ENCODE measurements at places on chromosomes 12 and 14.

GRCh38 chr12:42735861-42736361 is 146.4 kb upstream of the PRICKLE1 start:
- no peak for DNase-seq

- DNase-seq, result no peak
Measured at GRCh38 chr12:125288931-125289928, 224.0 kb downstream of the AACS start.

- DNase-seq, result no peak
Measured at GRCh38 chr14:90576581-90576980, 179.8 kb downstream of the CALM1 start.

- DNase-seq, result no peak
Measured at GRCh38 chr12:127650626-127651025, 616.3 kb upstream of the TMEM132C start.

DNA sequence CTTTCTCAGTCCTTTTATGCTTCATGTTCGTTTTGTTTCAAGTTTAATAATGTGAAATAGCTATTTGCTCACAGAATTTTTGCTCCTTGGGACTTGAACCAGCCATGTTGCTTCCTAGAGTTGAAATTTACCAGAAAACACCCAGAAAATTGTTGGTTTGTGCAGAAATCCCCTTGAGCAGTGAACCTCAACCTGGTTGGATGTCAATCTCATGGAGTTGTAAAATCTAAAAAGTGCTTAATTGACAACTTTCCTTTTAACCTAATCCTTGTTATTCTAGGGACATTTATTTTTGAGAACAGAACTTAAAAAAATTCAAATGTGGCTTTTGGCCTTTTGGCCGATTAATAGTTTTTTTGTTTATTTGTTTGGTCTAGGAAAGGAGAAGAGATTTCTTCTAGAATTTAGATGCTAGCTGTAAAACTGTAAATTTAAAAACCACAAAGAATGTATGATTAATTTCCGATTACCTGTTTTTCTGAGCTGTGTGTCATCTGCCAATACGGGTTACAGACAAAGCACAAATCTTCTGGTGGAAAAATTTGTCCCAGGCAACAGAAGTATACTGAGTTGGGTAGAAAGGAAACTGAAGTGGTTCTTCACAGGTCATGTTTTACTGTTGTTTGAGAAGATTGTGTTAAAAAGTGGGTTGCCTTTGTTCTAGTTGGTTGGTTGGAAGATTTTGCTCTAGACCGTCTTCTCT is 154.4 kb downstream of the FUT8 start:
- DNase-seq, result no peak

Measured in T-helper 2 cell treated with Interferon-gamma antibody and Interleukin-4, amounts not matched to agents 5 μg/mL and 100 μg/mL, for 36 hours (primary cell).